Occipital lobe (tissue), 3 donors: ENCODE measurements at places on chromosomes 1 and 21. TPM values are rescaled to one million over a fixed set of nuclear protein-coding genes. Genes with fewer than 3 reads are reported as not detected.

DNA sequence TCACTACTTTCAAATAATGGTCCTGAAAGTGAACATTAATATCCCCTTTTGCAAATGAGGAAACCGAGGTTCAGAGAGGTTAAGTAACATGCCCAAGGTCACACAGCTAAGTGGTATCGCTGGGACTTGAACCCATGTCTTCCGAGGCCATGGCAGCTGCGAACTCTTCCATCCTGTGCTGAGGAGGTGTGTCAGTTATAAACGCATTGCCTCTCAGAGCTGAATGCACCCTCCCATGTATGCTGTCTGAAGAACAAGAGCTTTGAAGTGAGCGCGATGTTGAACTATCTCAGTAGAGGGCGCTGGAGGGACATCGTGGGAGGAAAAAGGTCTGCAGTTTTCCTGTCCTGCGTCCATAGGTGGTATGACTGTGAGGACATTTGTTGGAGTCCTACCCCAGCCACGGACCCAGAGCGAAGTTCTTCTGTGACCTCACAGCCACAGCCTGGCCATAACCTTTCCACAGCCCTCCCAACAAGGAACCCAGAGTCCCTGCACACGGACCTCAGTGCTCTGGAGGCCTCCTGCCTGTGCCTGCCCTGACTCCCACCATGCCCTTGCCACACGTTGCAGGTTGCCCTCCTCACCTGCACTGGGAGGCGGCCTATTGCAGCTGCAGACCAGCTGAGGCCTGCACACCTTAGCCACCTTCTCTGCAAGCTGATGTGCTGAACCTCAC lies 7.5 kb downstream of the MYOC start:
- DNase-seq, result peak; percentile 23

- DNase-seq, result no peak
Observed at GRCh38 chr1:85582687-85583591, 2.4 kb downstream of the CCN1 start.

DNA sequence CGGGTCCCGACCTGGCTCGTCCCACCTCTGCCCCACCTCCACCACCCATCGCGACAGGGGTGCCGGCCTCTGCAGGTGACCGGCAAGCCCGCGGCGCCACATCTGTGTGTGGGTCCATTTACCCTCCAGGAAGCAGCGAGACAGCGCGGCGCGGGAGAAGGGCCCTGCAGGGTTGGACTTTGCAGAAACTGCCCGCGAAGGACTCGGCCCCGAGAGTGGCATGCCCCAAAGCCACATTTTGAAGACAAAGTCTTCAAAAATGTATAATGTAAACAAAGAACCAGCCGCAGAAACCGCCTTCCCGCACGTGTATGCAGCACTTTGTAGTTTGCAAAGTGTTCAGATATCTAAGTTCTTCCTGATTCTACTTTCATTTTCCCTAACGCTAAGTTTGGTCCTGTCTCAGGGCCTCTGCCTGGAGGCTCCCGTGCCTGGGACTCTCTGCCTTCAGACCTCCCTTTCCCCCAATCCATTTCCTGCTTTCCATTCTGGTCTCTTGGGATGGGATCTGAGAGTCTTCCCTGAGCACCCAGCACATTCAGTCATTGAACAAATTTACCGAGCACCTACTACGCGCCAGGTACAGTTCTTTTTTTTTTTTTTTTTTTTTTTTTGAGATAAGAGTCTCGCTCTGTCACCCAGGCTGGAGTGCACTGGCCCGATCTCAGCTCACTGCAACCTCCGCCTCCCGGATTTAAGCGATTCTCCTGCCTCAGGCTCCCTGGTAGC lies 524 bp upstream of the TMCO4 start:
- DNase-seq, result peak; percentile 6

GRCh38 chr1:36643371-36644270 lies 160.9 kb upstream of the CSF3R start:
- no peak for DNase-seq

- DNase-seq, result no peak
Observed at GRCh38 chr1:65174585-65174984, 26.6 kb downstream of the AK4 start.

DNA sequence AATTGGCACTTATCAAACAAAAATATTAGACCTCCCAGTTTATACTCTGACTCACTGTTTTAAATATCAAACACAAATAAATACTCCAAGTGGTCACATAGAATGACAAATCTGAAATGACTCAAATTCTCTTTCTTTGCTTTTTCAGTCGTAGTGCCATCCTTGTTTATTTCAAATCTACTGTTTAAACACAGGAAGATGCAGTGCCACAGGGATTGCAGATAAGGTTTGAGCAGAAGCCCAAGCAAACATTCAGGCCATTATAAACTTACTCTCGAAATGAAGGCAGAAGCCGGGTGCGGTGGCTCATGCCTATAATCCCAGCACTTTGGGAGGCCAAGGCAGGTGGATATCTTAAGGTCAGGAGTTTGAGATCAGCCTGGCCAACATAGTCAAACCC lies 255.4 kb upstream of the PLXNA2 start:
- no peak for DNase-seq

DNA sequence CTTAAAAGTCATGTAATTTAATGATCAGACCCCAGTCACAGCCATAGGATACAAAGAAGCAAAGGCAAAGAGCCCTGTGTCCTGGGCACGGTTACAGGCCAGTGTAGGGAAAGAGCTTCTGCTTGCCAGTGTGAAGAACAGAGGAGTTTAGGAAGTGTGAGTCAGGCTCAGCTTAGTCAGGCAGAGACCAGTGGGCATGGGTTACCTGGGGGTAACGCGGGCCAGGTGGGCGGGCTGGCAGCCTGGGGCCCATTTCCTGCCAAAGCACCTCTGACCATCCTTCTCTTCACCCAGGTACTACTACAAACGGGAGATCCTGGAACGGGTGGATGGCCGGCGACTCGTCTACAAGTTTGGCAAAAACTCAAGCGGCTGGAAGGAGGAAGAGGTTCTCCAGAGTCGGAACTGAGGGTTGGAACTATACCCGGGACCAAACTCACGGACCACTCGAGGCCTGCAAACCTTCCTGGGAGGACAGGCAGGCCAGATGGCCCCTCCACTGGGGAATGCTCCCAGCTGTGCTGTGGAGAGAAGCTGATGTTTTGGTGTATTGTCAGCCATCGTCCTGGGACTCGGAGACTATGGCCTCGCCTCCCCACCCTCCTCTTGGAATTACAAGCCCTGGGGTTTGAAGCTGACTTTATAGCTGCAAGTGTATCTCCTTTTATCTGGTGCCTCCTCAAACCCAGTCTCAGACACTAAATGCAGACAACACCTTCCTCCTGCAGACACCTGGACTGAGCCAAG lies 4.7 kb downstream of the ELF3 start:
- DNase-seq, result no peak

DNA sequence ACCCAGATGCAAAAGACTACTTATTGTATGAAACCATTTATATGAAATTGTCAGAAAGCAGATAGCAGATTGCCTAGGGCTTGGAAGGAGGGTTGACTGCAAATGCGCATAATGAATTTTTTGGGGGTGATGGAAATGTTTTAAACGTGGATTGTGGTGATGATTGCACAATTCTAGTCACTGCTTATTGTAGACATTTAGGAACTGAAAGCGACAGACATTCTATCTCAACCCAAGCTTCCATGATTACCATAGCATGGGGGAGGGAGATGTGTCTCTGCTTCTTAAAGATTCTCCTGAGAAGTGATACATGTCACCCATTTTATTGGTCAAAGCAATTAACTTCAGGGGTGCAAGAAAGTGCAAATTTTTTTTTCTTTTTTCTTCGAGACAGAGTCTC lies 2.8 kb upstream of the MTF2 start:
- DNase-seq, result no peak

- no peak for DNase-seq
Observed at GRCh38 chr1:47697616-47698335, 259.9 kb downstream of the FOXD2 start.

GRCh38 chr1:84853741-84854721 lies 39.0 kb downstream of the LPAR3 start:
- no peak for DNase-seq

- no peak for DNase-seq
Observed at GRCh38 chr1:19511116-19511515, 25.8 kb upstream of the CAPZB start.

DNA sequence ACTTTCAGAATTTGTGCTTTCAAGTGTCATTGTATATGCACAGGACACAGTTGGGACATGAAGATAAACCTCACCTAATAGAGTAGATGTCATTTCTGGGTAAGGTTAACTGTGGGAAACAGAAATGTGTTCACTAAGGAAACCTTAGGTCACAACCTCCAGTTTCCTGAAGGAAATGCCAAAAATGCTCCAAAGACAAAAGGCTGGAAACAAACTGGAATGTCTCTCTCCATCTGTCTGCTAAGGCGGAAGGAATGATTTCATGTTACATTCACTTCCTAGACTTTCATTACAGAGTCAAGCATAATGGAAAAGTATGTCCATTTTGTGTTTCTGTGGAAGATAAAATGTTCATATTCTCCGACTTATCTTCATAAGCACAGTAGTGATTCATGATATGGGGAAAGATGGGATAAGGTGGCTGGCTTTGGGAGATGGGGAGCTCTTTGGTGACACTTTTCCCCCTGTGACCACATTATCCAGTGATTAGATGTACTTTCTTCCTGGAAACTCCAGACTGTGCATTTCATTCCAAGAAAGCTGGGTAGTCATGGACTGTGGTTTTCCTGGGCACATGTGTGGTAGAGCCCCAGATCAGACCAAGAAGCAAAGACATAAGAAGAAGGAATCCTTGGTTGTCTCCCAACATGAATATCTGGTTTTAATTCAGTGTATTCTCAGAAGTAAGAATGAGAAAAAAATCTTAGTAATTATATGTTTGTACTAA lies 5.7 kb downstream of the S1PR1 start:
- DNase-seq, result no peak

- no peak for DNase-seq
Observed at GRCh38 chr1:145992958-145993617, 3.3 kb downstream of the TXNIP start.

DNA sequence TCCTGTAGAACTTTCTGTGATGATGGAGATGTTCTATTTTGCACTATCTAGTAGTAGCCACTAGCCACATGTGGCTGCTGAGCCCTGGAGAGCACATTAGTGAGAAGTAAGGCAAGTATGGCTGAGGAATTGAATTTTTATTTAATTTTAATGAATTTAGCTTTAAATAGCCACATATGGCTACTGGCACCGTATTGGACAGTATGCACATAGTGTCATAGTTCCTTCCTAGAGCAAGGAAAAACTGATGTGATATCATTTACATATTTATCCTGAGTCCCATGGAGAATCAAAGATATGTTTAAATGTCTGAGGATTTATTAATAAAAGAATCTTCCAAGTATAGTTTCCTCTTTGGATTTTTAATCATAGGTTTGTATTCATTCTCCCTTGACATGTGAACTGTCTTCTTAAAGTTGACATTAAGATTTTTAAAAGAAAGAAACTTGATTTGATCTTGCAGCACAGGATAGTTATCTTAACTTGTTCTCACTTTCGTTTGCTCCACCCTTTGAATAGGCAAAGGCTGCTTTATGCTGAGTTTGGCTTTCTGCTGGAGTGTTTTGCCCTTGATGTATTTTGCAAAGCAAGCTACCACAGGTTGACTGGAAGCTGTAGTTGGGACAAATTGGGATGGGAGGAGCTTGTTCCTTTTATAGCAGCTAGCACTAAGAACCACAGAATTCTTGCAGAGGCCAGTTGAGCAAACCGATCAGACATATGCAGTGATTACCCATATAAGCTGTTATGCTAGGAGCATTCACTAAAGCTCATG lies 129.7 kb downstream of the VPS13D start:
- DNase-seq, result no peak

DNA sequence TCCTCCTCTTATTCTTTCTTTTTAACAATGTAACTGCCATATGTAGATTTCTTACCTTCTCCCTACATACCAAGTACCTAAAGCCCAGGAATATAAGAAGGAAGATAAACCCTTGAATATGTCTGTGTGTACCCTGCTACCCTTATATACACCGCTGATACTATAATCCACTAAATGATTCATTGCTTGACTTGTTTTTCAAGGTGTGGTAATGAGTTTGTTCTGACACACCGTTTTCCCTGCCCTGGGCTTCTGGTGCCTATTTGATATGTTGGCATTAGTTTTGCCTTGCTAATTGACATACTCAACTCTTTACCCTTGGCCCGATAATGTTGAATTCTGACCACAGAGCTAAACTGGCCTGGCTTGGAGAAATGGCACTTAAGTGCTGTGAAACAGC lies 64.3 kb downstream of the IL23R start:
- no peak for DNase-seq

DNA sequence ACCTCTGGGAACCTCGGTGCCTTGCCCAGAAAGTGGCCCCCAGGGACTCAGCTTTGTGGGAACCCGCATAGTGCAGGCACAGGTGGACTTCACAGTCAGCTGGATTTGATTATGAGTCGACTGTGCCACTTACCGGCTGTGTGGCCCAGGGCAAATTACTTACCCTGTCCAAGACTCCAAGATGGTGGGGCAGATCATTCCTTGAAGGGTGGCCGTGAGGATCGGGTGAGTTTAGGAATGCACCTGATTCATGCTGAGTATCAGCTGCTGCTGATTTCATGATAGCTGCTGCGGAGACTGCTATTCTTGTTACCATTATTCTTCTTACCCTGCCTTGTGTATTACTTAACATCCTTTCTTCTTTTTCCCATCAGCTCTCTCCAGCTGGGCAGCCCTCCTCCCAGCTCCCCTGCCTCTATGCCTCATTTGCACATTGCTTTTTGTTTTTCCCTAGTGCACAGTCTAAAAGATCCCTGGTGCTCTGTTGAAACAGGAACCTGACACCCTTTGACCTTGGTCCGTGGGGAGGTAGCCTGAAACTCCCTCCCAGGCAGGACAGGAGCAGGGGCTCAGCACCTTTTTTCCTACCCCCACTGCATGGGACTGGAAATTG lies 40.5 kb upstream of the FHAD1 start:
- no peak for DNase-seq

DNA sequence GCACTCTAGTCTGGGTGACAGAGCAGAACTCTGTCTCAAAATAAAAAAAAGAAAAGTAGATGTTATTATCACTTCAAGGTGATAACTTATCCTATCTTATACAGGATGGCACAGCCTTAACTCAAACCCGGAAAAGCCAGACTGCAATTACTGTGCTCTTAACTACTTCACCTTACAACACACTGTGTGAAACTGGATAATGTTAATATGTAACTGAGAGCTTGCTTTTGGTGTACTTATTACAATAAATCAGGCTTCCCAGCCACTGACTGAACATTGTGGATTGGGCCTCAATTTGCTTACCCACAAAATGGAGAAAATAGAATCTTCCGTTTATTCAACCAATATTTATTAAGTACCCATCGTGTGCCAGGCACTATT lies 1.4 kb downstream of the ORC1 start:
- no peak for DNase-seq

The OR2T11 gene
- not detected for total RNA-seq

The GRIK3 gene
- 32.0 TPM for total RNA-seq

The NBPF4 gene
- 0.16 TPM for total RNA-seq

The MR1 gene
- 0.62 TPM for total RNA-seq

The CLCNKB gene
- total RNA-seq, result 0.16 TPM

The NUAK2 gene
- total RNA-seq, result 1.1 TPM

The RGS1 gene
- 18.1 TPM for total RNA-seq

The AGMAT gene
- total RNA-seq, result 0.47 TPM

The KRTAP19-1 gene
- not detected for total RNA-seq

The FAM110D gene
- 0.47 TPM for total RNA-seq

The KPRP gene
- not detected for total RNA-seq
